ENCODE measurements at places on chromosomes 13 and 19.

DNA sequence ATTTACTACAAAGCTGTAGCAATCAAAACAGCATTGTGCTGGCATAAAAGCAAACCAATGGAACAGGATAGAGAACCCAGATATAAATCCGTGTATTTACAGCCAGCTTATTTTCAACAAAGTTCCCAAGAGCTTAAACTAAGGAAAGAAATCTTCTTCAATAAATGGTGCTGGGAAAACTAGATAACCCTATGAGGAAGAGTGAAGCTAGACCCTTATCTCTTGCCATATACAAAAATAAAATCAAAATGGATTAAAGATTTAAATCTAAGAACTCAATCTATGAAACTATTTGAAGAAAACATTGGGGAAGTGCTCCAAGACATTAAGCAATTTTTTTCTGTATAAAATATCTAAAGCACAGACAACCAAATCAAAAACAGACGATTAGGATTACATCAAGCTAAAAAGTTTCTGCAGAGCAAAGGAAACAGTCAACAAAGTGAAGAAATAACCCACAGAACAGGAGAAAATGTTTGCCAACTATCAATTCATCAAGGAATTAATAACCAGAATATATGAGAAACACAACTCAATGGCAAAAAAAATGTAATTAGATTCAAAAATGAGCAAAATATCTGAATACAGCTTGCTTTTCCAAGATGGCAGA is 480.7 kb downstream of the LMO7 start:
- no peak for DNase-seq

GRCh38 chr19:47032171-47032811 is 12.7 kb downstream of the NPAS1 start:
- DNase-seq, result no peak

GRCh38 chr19:7924241-7924640 is 1.7 kb downstream of the CTXN1 start:
- DNase-seq, result no peak

DNA sequence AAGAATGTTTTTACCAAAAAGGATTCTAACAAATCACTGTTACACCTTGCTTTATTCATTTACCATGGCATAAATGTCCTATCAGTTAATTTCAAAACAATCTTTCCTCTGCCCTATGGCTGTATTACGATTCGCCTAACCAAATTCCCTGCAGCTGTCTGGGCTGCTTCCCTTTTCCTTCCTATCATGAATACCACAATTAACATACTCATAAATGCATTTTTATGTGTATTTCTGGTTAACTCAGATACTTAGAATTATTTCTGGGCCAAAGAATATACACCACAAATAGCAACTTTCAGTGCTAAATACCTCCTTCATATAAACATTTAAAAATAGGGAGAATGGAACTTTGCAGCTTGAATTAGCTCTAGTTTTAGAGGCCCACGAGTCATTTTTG is 30.4 kb downstream of the ANKRD10 start:
- DNase-seq, result no peak

DNA sequence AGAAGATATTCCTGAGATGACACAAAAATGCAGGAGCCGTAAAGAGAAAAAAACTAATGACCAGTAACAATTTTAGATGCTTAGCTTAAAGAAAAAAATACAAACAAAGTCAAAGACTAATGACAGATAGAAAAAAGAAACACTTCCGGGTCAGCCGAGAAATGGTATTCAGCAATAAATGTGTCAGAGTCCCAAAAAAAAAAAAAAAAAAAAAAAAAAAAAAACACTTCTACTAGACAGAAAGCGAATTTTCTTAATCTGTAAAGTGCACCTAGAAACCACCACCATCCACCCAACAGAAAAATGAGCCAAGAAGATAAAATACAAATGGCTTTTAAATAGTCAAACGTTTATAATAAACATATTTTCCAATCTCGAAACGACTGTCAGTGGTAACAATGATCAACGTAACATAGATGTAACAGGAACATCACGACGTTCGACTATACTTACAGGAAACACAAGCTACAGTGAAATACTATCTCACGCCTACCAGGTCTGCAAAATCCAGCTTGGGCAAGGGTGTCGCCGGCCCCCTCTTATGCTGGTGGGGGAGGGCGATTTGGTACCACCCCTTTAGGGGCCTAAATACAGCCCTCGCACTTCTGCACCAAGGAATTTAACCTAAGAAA is 10.6 kb downstream of the ABHD17A start:
- no peak for DNase-seq

- no peak for DNase-seq
Observed at GRCh38 chr19:33419788-33420130, 46.2 kb downstream of the CEBPG start.
